ENCODE measurements at places on chromosomes 13 and 19.

GRCh38 chr19:29945433-29945832 is 3.4 kb downstream of the URI1 start:
- DNase-seq, result no peak

- peak; percentile 84 for DNase-seq
These were observed 13.6 kb upstream of the C5AR1 start for GRCh38 chr19:47296036-47296435.

- DNase-seq, result peak; percentile 94
These were observed 1.6 kb downstream of the RASIP1 start for GRCh38 chr19:48738557-48739403.

DNA sequence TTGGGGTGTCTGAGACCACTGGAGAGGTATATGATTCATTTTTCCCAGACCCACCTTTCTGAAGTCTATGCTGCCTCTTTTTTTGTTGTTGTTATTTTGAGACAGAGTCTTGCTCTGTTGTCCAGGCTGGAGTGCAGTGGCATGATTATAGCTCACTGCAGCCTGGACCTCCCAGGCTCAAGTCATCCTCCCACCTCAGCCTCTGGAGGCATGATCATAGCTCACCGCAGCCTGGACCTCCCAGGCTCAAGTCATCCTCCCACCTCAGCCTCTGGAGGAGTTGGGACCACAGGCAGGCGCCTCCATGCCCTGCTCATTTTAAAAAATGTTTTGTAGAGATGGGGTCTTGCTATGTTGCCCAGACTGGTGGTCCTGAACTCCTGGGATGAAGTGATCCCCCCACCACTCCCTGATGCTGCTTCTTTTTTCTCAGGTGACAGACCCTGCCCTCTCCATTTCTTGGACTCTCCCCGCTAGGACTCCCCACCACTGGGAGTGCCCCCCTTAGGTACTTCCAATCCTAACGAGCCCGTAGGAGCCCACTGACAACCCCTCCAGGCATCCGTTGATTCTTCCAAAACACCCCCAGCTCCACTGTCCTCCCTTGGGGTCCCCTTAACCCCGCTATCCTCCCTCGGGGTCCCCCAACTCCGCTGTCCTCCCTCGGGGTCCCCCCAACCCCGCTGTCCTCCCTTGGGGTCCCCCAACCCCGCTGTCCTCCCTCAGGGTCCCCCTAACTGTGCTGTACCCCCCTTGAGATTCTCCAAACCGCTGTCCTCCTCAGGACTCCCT is 45.4 kb downstream of the ARHGEF18 start:
- no peak for DNase-seq

DNA sequence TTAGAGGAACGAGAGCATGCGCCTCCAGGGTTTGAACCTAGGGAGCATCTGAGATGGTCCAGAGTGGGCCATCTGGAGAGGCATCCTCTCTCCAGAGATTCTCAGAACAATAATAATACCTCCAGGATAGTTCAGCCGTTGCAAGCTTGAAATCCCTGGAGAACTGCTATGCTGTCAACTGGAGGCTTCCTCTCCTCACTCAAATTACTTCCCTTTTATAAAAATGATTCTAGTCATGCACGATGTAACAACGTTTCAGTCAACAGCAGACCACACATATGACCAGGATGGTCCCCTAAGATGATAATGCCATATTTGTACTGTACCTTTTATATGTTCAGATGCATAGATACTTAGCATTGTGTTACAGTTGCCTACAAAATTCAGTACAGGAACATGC is 108.7 kb downstream of the SHISA2 start:
- no peak for DNase-seq

- no peak for DNase-seq
These were observed 15.0 kb downstream of the GPATCH1 start for GRCh38 chr19:33096005-33096404.

GRCh38 chr13:110319774-110320509 is 12.9 kb downstream of the COL4A2 start:
- DNase-seq, result peak; percentile 39

- DNase-seq, result no peak
These were observed 355.0 kb upstream of the PCDH20 start for GRCh38 chr13:61770681-61771080.

DNA sequence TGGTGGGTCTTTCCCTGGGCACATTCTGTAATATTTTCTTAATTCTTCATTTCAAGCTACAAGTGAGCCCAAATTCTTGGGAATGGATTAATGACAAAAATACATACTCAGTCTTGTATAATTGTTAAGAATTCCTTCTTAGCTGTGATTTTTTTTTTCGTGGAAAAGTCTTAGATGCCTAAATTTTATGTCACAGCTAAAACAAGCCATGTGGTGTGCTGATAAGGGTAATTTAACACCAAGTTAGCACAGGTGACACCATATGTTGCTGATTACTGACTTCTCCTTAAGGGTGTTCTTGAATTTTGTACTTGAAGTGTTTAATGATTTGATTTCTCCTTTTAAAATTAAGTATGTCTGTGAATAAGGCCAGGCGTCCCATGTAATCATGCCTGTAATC is 29.3 kb downstream of the WDFY2 start:
- no peak for DNase-seq

DNA sequence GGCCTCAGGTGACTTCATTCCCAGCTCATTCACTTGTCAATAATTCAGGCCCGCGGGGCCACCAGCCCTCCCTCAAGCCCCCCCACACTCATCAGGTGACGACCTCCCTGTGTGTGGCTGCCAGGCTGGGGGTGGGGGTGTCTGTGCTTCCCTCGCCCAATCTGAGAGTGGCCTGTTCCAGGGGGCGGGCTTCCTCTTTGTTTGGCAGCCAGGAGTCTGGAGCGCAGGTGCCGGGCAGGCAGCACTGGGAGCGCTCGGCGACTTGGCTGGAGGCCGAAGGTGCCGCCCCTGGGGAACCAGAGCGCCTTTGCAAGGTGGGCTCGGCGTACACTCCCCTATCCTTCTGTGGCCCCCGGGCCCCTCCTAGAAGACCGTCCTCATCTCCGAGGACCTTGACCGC is 5.4 kb upstream of the ZNF98 start:
- no peak for DNase-seq

- no peak for DNase-seq
These were observed 32.2 kb downstream of the MTRF1 start for GRCh38 chr13:41231025-41231677.

- DNase-seq, result no peak
These were observed 2.4 kb downstream of the IRS2 start for GRCh38 chr13:109783815-109784589.

DNA sequence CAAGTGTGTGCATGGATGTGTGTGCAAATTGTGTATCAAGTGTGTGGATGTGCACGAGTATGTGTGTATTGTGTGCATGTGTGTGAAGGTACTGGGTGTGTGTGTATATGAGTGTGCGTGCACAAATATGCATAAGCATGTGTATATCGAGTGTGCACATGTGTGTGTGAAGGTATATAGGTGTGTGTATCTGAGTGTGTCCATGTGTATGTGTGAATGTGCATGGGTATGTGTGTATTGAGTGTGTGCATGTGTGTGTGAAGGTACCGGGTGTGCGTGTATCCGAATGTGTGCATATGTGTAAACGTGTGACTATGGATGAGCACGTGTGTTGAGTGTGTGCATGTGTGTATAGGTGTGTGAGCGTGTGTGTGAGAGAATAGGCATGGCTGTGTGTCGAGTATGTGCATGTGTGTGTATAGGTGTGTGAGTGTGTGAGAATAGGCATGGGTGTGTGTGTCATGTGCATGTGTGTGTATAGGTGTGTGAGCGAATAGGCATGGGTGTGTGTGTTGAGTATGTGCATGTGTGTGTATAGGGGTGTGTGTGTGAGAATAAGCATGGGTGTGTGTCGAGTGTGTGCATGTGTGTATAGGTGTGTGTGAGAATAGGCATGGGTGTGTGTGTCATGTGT is 12.8 kb downstream of the EVI5L start:
- no peak for DNase-seq

DNA sequence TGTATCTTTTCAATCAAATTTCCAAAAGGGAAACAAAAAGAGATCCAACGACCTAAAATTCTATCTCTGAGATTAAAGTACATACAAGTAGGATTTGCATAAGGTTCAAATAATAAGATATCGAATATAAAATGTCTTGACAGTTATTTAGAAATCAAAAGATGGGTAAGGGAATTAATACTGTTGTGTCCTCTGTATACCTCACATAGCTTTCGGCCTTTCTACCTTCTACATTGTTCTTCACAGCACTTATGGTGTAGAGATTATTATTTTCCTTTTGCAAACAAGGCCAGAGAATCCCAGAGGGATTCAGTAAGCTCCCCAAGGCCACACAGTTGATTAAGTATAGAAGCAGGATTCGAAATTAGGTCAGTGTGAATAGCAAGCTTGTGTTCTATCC is 403.6 kb downstream of the SPRY2 start:
- DNase-seq, result no peak

DNA sequence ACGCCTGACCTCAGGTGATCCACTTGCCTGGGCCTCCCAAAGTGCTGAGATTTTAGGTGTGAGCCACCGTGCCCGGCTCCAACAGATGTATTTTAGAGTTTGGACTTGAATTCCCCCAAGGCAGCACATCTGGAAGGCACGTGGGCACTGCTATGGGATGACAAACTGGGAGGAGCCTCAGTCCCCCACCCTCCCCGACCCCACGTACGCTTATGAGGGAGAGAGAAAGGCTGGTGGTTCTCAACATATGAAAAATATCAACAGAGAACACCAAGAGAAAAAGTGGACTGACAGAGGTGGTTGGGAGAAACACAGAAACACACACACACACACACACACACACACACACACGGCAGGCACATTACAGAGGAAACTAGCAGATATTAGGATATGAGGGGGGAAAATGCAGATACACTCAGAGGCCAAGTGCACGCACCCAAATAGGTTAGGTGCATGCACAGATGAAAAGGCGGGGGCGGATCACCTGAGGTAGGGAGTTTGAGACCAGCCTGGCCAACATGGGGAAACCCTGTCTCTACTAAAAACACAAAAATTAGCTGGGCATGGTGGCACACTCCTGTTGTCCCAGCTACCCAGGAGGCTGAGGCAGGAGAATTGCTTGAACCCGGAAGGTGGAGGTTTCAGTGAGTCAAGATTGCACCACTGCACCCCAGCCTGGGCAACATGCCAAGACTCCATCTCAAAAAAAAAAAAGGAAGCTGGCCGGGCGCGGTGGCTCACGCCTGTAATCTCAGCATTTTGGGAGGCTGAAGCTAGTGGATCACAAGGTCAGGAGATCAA is 3.2 kb downstream of the STX10 start:
- no peak for DNase-seq

DNA sequence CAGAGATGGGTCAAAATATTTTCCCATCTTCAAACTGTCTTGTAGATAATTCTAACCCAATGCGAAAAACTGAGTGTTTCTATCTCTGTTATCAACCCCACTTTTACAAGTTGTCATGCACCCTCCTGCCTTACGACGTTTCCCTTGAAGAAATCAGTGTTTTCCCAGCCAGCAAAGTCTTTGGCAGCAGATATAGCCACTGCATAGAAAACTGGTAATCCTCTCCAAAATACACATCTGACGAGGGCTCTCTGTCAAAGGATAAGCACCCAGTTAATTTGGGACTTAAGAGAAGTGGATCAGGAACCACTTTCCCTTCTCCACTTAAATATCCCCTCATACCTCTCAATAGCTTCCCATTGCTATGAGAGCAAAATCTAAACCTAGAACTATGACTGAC is 351.9 kb upstream of the MIR17HG start:
- DNase-seq, result no peak

- no peak for DNase-seq
These were observed 207.5 kb downstream of the SLITRK5 start for GRCh38 chr13:87878706-87879105.

GRCh38 chr19:18861235-18861634 is 29.5 kb downstream of the UPF1 start:
- DNase-seq, result no peak

- no peak for DNase-seq
These were observed 9.2 kb upstream of the GPC5 start for GRCh38 chr13:91389186-91389585.

DNA sequence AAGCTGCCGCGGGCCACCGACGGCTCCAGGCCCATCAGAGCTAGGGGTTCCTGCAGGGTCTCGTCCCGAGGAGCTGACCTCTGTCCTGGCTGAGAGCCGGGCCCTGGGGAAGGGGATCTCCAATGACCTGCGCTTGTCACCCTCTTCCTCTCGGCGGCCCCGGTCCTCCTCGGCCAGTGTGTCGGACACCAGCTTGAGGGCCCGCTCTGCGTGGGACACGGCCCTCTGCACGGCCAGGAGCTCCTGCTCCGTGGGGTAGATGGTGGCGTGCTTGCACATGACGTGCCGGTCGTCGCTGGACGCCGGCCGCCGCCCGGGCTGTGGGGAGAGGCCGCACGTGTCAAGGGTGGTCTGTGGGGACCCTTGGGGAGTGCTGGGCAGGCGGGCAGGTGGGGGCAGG is 32.7 kb upstream of the MATK start:
- no peak for DNase-seq

DNA sequence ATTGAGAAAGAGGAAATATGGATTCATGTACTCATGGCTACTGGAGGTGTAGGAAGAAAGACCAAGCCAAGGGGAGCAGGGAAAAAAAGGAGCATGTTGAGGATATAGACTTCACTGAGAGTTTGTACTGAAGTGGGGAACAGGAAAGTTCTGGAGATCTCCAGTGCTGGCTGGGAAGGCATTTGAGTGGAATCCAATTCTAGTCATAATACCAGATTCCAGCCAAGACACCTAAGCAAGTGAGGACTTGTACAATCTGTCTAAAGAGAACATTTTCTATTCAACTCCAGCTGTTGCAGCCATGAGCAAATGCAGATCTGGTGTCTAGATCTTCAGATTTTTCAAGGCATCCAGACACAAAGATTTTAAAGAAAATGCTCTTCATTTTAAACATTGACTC is 412.5 kb downstream of the OXGR1 start:
- no peak for DNase-seq

DNA sequence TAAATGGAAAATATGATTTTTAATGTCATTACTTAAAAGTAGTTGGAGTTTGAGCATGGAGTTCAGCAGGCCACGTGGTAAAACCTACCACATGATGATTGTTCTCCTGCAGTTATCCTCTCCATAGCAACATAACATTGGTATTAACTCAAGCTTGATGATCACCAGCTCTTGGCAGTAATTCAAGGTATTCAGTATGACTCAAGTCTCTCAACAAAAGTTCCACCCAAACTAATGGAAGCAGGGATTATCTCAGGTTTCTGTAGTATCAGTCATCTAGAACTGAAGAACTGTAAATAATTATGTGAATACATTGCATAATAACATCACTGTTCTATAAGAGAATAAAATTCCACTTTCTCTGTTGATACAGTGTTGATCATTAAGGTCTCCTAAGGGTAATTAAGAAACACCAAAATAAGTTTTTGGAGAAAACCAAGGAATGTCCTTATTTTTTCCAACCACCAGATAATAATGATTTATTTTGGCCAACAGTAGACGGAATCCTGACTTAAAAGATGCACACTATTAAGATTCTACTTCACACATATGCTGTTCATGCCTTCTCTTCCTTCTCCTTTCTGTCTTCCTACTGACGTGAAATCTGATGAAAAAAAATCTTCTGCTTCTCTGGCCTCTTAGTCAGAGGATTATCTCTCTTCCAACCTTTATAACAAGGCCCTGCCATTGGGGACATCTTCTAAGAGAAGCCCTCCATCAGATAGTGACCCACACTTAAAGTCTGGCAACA is 1092.3 kb downstream of the EFNB2 start:
- DNase-seq, result no peak

GRCh38 chr13:75364131-75364713 is 117.7 kb downstream of the TBC1D4 start:
- no peak for DNase-seq

Data from activated naive CD4-positive, alpha-beta T cell treated with anti-CD3 and anti-CD28 coated beads, Interleukin-2, amount 10 ng/mL, durations not matched to agents 7 days and 5 days (primary cell).